ENCODE measurements at places on chromosomes 3 and 15.

DNA sequence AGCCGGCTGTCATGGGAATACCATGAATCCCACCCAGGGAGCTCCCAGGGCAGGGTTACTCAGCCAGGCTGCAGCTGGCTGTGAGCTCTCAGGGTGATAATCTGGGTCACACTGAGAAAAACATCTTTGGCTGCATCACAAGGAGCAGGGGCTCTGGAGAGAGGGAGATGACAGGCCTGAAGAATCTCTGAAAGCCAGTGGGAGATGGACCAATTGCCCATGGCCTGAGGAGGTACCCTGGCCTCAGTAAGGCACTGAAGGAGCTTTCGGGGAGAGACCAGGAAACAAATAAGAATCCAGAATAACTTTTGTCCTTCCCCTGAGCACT is 28.2 kb upstream of the GOLGA6C start:
- DNase-seq = no peak

- no peak for DNase-seq
These were observed at the start of gene PCOLCE2 for GRCh38 chr3:142888481-142889211. TSS of gene PCOLCE2 (minus strand) at chr3:142889083. CDS start at chr3:142888896, 187 bp downstream.

DNA sequence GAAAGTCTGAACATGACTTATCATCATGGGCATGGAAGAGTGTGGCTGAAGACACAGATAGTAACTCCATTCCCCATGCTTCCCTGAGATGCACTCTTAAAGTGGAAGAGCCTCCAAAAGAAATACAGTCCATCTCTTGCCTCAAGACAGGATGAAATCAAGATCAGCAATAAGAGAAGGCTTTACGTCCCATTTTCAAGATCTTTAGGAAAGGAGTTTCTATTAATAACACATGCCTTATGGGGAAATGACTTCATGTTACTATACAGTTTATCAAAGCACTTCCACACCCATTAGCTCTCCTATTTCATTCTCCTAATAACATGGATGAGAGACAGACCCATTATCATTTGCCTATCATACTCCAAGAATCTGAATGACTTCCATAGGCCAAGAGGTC is 6.1 kb upstream of the KBTBD12 start:
- no peak for DNase-seq

GRCh38 chr3:38353151-38353550 is 6.6 kb downstream of the XYLB start:
- no peak for DNase-seq

DNA sequence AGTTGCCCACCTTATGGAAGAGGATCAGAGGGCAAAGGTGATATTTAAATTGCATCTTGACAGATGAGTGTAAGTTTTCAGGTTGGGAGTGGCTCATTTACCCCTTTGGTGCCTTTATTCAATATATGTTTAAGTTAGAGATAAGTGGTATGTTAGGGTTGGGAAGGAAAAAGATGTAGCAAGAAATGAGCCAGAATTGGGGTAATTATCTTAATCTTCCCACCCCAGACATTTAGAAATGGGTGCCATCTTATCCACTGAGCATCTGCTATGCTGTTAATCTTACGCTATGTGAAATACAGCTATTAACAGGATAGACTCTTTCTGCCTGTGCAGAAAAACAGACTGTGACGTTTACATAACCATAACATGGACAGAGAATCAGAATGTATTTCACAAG is 6.3 kb downstream of the CMTM7 start:
- DNase-seq = no peak

GRCh38 chr3:77254967-77255831 is 215.3 kb downstream of the ROBO2 start:
- DNase-seq = no peak

DNA sequence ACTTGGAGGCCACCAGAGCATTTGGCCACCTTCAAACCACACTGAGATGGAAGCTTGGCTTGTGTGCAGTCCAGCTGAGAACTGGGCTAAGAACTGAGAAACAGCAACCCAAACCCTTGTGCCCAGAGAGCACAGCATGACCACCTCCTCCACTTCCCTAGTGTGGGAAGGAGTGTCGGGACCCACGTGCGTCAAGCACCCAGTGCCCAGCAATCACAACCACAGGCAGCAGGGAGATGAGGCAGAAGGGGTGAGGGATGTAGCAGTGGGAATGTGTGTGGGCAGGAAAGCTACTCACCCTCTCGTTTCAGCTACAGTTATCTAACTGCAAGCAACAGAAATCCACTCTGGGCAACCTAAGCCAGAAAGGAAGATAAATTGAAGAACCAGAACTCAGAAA is 25.0 kb upstream of the RFTN1 start:
- no peak for DNase-seq

GRCh38 chr3:175911937-175912336 is 1052.8 kb downstream of the NAALADL2 start:
- DNase-seq = no peak

DNA sequence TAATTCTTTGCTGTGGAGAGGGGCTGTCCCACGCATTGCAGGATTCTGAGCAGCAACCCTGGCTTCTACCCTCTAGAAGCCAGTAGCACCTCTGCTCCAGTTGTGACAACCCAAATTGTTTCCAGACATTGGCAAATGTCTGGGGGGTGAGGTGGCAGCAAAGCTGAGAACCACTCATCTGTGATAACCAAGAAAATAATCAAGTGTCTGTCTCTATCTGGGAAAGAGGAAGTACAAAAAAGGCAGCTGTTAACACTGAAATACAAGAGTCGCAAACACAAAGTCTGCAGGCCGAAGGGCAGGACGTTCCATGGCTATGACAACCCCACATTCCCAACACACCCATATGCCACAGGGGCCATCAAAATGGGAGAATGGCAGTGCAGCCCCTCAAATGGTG is 42.2 kb upstream of the GNB5 start:
- DNase-seq = no peak

DNA sequence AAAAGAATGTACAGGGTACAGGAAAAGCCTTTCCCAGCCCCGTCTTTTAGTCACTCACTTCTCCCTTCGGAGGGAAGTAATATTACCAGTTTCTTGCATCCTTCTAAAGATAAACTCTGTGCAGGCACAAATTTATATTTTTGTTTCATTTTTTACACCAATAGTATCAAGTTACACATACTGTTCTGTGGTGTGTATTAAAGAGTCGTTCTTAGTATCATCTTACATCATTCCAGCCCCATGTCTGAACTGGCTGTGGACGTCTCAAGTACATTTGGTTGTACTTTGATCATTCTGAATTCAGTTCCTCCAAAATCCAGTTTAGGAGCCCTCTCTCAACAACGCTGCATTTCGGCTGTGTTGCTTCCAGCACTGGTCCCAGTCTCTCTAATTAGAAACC is 68.7 kb downstream of the LMLN start:
- DNase-seq = no peak

DNA sequence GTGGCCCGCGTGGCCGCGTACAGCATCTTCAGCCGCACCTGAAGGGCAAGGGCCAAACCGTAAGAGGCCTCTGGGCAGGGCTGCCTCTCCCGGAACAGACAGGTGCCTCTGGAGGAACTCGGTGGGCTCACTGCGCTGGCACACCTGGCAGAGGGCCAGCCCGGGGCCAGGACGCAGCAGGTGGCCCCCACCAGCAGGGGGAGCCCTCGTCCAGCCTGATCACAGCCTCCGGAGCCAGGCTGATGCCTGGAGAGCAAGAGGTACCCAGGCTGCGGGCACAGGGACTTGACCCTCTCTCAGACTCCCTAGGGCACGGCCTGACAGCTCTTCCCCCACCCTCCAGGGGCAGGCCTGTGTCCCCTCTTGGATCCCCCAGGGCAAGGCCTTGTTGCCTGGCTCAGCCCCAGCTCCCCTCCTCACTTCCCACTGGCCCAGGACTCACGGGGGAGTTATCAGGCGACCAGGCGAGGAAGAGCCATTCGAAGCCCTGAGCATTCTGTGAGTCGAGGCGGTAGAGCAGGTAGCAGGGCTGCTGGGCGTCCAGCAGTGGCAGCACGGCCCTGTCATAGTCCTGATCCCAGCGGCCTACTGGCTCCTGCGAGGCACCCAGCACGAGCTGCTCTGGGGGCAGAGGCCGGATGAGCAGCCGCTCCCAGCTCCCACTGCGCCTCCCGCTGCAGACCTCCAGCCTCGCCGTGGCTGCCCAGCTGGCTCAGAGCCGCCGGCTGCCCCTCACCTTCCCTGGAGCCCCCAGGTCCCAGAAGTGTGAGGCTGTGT is 6.2 kb upstream of the TLR9 start:
- peak; percentile 91 for DNase-seq

- DNase-seq = no peak
These were observed 376.5 kb upstream of the KCNMB2 start for GRCh38 chr3:178159691-178160220.

- DNase-seq = no peak
These were observed 118.5 kb upstream of the SLC25A36 start for GRCh38 chr3:140823106-140823505.

- DNase-seq = no peak
These were observed 272.3 kb upstream of the NECTIN3 start for GRCh38 chr3:110799271-110799670.

GRCh38 chr15:80749589-80749988 is 29.6 kb upstream of the CEMIP start:
- DNase-seq = no peak

DNA sequence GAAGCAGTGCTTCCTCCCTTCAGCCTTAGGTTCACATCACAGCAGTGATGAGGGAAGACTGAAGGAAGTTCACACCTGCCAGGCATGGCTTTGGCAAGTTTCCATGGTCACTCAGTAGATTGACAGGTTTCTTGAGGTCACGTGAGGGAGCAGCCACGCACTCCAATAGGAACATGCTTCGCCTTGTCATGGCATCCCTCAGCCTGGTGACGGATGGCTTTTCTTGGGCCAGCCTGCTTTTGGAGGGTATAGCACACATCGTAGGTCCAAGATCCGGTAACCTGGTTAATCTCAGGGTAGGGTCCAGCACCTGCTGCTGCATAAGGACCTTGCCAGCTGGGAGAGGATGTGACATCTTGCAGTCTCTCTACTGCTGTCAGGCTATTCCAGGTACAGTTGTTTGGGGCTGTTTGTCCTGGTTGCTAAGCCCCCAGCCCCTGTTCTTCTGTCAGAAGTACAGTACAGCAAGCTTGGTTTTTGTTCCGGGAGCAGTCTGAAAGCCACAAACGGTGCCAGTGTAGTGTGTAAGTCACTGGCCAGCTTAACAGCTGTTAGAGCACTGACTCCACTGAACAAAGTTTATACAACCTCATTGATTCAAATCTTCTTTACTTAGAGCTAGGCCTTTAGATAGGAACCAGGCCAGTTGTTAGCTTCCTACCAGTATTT is 42.3 kb downstream of the PSMD6 start:
- no peak for DNase-seq

DNA sequence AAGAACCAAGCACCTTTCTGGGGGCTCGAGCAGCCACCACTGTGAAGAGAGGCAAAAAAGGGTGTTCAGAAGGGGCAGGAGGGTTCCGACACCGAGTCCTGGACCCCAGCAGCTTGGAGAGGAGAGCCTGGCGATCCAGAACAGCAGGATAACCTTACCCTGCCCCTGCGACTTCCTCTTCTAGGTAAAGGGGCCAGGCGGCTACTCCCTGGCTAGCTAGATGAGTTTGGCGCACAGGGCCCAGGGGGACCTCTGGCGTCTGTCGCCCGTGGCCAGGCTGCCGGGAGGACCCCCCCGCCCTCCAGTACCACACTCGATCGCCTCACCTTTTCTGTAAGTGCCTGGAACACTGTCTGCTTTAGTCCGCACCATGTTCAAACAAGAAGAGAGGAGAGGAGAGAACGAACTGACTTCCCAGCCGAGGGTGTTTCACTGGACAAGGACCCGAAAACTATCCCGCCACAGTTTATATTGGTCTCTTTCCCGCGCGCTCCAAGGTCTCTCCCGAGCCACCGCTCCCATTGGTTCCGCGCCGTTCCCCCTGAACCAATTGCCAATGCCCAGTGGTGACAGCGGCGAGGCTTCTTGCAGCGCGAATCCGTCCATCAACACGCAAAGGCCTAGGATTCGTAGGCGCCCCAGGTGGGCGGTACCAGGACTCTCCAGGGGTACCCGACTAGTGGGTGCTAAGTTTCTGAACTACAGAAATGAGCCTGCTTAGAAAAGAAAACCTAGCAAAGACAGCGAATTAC is at the start of gene PCLAF:
Gene PCLAF, minus strand, starts transcription at position 442 of the 752 bp plus-strand sequence. Its CDS starts 70 bp downstream, at position 372.
- peak; percentile 86 for DNase-seq

DNA sequence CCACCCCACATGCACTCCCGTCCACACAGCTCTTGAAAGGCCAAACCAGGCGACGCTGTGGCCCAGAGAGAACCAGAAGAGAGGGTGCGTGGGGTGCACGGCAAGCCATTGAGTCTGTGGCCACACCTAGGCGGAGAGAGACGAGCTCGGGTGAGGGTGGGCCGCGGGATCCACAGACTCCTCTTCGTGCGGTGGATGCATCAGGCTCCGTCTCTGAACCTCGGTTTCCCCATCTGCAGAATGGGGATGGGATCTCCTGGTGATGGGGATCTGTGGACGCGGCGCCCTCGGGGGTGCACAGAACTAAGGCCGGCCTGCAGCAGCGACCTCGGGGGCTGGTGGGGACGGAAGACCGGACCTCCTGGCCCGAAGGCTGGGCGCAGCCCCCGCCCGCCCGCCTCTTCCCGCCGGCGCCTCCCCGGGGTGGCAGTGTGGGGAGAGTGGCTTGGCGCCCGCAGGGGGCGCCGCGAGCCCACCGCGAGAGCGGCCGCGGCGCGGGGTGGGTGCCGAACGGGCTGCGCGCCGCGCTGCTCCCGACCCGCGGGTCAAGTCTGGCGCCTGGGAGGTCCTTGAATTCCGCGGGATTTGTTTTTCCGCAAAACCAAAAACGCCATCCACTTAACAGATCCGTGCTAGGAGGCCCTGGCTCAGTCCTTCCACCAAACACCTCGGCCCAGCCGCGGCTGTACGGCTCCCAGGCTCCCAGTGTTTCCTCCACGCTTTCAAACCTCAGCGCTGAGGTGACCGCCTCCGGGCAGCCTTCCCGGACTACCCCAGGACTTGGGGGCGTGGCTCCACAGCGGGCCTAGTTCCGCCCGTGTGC is 13.2 kb upstream of the ADPGK start:
- peak; percentile 42 for DNase-seq

GRCh38 chr3:195086341-195086740 is 184.6 kb downstream of the XXYLT1 start:
- no peak for DNase-seq

- no peak for DNase-seq
These were observed 87.5 kb downstream of the KCNMB2 start for GRCh38 chr3:178623666-178624255.

- DNase-seq = no peak
These were observed 367.6 kb upstream of the PLSCR5 start for GRCh38 chr3:146972726-146973125.

Data from effector memory CD8-positive, alpha-beta T cell (primary cell).